Muscle of leg (tissue), 16 donors: ENCODE measurements at places on chromosomes 5 and 9.

DNA sequence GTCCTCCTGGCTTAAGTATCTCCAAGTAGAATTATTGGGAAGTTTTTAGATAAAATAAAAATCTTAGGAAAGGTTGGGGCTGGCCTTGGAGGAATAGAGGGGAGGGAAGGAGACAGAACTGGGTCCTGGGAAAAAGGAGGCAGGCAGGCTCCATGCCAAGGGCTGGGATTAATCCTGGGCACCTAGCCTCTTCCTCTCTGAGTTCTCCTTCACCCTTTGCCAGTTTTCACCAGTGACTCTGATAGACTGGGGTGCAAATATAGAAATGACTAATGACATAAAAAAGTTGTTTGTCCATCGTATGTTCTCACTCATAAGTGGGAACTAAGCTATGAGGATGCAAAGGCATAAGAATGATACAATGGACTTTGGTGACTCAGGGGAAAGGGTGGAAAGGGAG, 81.9 kb downstream of the RMI1 start:
- DNase-seq = no peak

DNA sequence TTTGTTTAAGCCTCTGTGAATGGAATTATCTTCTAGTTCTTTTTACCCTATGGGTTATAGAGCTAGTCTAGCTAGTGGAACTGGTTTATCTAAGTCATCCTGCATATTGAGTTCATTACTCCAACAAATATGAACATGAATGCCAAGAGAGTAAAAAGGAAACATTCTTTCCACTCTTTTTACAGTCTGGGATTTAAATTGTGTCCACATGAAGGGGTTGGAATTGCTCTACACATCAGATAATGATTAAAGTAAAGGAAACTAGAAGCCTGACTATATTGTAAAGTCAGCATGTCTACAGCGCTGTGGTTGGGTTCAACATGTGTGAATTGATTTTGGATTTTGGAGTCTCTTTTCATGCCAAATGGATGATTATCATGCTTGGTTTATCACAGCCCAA, 173.1 kb downstream of the CCDC171 start:
- peak; percentile 86 for DNase-seq

- DNase-seq = peak; percentile 33
Measured at GRCh38 chr5:82355496-82355895, 77.3 kb upstream of the RPS23 start.

DNA sequence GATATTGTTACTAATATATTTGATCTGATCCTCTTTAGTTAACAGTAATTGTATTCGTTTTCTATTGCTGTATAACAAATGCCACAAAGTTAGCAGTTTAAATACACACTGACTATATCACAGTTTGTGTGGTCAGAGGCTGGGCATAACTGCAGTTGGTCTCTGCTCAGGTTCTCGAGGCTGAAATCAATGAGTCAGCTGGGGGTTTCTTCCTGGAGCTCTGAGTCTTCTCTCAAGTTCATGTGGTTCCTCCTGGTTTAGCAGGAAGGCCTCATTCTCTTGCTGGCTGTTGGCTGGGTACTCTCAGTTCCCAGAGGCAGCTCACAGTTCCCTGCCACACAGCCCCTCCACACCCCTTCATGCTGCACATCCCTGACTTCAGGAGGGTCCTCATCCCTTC, 20.7 kb downstream of the COL23A1 start:
- DNase-seq = no peak

GRCh38 chr5:58262226-58262625, 197.7 kb downstream of the PLK2 start:
- peak; percentile 16 for DNase-seq

- peak; percentile 32 for DNase-seq
Measured at GRCh38 chr5:92945605-92946097, 635.4 kb downstream of the NR2F1-AS1 start.

GRCh38 chr5:151094030-151094851, 13.4 kb upstream of the TNIP1 start:
- DNase-seq = no peak

DNA sequence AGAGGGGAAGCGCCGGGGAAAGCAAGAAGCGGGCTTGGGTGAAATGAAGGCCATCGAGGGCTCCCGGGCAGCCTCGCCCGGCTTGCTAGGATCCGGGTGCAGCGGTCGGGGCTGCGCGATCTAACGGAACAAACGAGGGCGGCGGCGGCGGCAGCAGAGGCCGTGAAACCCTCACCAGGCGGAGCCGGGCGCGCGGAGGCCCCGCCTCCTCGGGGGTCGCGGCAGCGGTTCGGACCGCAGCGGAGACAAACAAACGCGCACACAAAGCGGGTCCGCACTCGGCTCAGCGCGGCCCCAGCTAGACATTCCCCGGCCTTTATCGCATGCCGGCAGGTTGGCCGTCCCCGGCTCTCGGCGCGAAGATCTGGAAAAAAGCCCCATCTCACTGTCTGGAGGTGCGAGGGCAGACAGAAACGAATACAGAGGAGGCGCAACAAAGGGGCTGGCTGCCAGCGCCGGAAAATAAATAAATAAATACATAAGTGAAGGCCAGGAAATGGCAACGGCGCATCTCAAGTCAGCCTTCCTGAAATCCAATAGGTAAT, 10.5 kb upstream of the TRIM36 start:
- peak; percentile 36 for DNase-seq

GRCh38 chr5:147743012-147743411, 39.5 kb downstream of the JAKMIP2 start:
- no peak for DNase-seq

- no peak for DNase-seq
Measured at GRCh38 chr5:33275921-33276627, 164.7 kb upstream of the TARS1 start.

DNA sequence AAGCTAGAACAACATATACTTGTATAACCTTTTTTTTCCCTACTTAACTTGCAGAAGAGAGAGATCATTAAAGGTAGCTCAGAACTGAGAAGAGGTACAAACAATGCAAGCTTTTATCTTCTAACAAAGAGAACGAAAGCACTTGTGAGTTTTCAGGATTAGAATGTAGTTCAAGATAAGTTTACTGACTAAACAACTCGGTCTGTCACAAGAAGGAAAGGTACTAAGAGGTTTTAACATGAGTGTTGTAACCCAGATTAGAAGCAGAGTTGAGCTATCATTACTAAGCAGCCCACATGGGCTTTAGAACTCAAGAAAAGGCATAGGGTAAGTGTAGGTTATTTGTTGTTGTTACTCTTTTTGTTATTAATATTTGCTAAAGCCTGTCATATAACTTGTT, 25.2 kb downstream of the GIN1 start:
- DNase-seq = no peak

GRCh38 chr5:8954801-8955200, 591.1 kb downstream of the SEMA5A start:
- DNase-seq = no peak

GRCh38 chr9:84411683-84412267, 71.2 kb upstream of the SLC28A3 start:
- DNase-seq = no peak

DNA sequence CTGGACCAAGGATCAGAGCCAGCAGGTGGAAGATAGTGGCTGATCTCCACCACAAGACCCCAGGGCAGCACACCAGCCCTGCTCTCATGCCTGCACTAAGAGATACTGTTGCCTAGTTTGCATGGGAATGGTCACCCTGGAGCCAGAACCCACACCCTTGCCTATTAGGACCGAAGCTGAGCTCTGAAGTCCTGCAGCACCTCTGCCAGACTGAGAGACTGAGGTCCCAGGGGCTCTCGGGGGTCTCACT, 11.3 kb downstream of the ACSL6 start:
- no peak for DNase-seq

DNA sequence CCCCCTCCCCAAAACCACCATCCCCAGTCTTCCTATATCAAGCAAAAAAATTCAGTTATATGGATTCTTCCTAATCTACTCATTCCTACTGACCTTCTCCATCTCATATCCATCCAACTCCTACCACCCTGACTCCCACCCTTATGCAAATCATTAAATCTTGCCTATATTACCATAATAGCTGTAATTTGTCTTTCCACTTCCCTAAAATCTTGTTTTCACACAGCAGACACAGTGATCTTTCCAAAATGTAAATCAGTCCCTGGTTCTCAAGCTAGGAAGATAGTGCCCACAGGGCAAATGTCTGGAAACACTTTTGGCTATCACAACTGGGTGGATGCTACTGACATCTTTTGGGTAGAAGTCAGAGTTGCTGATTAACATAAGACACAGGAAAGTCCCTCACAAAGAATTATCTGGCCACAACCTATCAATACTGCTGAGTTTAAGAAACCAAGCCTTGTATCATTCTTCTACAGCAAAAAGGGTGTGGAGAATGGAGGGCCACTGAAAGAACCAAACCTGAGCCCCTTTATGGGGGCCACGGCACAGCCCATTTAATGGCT, 1.4 kb downstream of the SRA1 start:
- DNase-seq = no peak

- DNase-seq = no peak
Measured at GRCh38 chr5:87307796-87308423, 40.2 kb downstream of the RASA1 start.

DNA sequence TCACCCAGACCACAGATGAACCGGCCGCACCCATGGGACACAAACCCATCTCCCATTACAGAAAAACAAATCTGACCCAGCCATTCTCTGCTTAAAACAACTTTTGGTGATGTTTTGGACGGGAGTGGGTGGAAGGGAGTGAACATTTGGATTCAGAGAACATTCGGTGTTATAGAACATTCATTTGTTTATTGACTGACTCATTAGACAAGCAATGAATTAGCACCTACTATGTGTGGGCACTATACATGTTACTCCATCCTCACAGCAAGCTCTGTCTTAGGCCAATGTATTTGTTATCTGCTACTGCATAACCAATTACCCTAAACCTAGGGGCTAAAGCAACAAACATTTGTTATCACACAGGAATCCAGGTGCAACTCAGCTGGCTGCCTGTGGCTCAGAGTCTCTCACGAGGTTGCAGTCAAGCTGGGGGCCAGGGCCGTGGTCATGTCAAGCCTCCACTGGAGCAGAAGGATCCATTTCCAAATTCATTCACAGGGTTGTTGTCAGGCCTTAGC, 5.1 kb upstream of the ERGIC1 start:
- peak; percentile 17 for DNase-seq

DNA sequence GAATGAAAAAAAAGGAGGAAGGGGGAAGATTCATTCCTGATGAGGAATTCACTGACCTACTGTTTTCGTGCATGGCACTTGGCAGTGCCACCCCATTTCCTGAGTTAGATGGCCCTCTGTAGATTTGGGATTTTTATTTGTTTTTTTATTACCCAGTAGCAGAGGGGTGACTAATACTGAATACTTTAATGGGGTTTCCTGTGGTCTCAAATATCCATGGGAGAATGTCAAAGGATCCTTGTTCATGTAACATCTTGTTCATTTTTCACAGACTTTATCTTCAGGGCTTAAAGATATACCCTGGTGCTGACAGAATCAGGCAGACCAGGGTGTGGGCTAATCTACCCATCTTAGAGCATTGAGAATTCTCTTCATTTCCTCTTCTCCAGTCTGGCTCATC, 93.0 kb downstream of the MAMDC2 start:
- no peak for DNase-seq

DNA sequence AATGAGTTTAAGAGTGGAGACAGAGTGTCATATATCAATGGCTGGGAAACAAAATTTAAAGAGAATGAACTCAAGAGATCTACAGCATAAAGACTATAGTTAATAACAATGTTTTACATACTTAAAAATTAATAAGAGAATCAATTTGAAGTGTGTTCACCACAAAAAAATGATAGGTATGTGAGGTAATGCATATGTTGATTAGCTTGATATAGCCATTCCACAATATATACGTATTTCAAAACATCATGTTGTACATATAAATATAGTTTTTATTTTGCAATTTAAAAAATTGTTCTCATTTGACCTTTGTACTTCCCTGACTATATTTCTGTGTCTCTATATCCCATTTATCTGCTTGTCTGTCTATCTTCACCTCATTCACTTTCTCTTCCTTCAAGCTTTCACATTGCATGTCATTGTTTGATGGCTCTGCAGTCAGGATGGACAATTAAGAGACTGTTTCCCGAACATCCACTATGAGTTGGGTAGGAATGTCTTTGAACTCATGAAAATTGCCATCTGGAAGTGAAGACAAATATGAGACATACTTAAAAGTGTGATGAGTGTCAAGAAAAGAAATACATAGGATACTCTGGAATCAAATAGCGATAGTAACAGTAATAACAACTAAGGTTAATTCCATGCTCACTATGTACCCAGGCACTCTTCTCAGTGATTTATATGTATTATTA, 359.9 kb upstream of the ACTBL2 start:
- peak; percentile 25 for DNase-seq

- DNase-seq = no peak
Measured at GRCh38 chr5:54876556-54876955, 108.8 kb downstream of the ESM1 start.

- DNase-seq = no peak
Measured at GRCh38 chr9:109143881-109144562, 23.0 kb downstream of the FRRS1L start.

DNA sequence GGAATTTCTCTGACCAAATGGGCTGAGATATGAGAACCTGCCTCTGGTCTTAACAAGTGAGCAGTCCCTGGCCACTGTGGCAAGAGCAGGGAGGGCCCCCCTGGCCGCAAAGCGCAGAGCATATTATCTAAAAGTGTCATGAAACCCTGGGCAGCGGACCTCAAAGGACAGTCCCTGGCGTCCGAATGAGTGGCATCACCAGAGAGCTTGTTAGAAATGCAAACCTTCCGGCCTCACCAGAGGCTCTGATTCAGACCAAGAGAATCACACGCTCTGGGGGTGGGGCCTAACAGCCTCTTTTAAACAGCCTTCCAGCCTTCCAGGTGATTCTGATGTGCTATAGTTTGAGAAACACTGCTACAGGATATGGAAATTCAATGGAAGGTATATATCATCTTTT, 10.9 kb downstream of the PTPN3 start:
- DNase-seq = no peak

DNA sequence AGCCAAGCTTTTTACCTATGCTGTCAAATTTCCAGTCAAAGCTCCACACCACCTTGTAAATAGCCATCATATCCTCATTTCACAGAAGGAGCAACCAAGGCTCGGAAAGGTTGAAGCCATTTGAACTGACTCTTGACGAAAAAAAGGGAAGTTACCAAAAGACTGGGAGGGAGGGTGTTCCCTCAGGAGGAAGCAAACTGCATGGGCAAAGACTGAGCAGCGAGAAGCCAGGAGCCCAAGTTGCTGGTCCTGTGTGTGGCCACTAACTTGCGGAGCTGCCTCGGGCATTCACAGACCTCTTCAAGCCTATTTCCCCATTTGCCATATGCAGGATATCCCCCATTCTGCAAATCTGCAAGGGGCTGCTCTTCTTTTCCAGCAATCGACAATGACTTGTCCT, 37.4 kb downstream of the TTLL11 start:
- no peak for DNase-seq

DNA sequence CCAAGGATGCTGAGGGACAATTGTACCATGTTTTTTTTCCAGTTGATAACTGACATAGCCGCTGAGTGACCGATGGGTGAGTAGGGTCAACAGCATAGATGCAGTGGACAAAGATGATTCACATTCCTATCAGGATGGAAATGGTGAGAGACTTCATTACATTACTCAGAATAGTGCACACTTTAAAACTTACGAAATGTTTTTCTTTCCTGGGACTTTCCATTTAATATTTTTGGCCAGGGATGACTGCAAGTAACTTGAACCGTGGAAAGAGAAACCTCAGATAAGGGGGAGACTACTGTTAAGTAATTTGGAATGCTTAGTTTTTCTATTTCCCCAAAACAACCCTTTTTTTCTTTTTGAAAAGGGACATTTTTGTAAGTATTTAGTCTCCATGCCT, 3.0 kb upstream of the TUSC1 start:
- peak; percentile 43 for DNase-seq

- no peak for DNase-seq
Measured at GRCh38 chr5:10151656-10152055, 98.0 kb downstream of the ATPSCKMT start.
